ENCODE measurements at places on chromosomes 1 and 21.

GRCh38 chr1:221810406-221810805 lies 68.5 kb upstream of the DUSP10 start:
- DNase-seq: no peak

DNA sequence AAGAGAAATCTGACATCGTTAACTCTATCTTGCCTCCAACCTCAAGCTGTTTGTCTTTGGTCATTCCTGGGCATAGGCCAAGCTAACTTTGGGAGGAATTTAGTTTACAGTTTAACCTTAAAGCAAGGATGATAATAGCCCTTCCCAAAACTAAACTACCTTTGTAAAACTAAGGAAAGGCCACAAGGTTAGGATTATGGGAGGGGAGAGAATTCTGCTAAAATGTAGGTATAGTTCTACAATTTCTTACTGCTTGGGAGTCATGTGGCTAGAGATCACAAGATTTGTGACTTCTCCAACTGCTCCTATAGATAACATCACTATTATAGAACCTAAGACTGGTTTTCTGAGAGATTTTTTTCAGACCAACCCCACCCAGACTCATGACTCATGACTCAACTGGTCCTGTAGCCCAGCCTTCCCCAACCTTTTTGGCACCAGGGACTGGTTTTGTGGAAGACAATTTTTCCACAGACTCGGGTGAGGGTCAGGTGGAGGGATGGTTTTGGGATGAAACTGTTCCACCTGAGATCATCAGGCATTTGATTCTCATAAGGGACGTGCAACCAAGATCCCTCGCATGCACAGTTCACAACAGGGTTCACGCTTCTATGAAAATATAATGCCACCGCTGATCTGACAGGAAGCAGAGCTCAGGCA lies 70.7 kb upstream of the MUTYH start:
- DNase-seq: no peak

- no peak for DNase-seq
Measured at GRCh38 chr21:34924771-34925419, 124.2 kb downstream of the RUNX1 start.

GRCh38 chr21:46088189-46088588 lies 9.7 kb upstream of the COL6A2 start:
- DNase-seq: no peak

GRCh38 chr1:212637902-212638301 lies 29.3 kb downstream of the ATF3 start:
- no peak for DNase-seq

- peak; percentile 7 for DNase-seq
Measured at GRCh38 chr1:43706598-43707189, 642 bp upstream of the ST3GAL3 start.

- DNase-seq: no peak
Measured at GRCh38 chr1:28602536-28603439, 10.7 kb downstream of the RAB42 start.

- no peak for DNase-seq
Measured at GRCh38 chr1:31382379-31382989, 9.6 kb upstream of the FABP3 start.

DNA sequence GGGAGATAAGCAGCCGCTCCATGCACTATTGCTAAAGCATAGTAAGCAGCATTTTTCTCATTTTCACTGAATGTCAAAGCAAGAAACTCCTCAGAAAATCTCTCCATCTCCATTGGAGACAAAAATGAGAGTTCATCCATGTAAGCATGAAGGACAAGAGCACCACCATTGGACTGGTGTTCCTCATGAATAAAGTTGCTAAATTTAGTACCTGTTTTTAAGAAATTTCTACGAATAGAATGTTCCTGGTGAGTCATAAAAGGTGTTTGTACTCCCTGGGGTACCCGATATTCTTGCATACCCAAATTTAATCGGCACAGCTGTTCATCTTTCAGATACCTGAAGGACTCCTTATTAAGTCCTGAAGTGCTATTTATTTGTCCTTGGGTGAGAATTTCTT lies 14.8 kb downstream of the RSBN1 start:
- DNase-seq: no peak

GRCh38 chr1:81554534-81554933 lies 246.2 kb upstream of the ADGRL2 start:
- no peak for DNase-seq

DNA sequence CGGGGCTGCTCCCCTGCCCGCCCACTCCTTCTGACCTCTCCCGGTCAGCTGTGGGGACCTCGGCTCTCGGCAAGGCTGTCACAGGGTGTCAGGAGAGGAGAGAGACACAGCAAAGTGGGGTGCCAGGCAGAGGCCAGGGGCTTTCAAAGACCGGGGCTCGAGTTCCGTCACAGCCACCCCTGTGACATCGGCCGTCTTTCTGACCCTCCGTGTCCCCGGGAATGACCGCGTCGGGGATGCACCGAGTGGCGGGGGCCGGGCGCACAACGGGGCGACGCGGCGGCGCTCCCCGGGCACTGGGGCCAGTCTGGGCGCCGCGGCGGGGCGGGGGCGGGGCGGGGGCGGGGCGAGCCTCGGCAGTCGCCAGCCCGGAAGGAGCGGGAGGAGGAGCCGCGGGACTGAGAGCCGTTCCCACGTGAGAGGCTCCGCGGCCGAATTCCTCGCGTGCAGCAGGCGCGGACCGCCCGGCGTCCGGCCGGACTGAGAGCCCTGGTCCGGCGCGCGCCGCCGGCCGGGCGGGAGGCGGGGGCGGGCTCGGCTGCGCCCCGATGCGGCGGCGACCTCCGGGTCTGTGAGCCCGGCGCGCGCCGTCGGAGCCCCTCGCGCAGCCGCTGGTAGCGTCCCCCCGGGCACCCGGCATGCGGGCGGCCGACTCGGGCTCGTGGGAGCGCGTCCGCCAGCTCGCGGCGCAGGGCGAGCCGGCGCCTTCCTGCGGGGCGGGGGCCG lies 229.7 kb upstream of the TMEM51 start:
- no peak for DNase-seq

DNA sequence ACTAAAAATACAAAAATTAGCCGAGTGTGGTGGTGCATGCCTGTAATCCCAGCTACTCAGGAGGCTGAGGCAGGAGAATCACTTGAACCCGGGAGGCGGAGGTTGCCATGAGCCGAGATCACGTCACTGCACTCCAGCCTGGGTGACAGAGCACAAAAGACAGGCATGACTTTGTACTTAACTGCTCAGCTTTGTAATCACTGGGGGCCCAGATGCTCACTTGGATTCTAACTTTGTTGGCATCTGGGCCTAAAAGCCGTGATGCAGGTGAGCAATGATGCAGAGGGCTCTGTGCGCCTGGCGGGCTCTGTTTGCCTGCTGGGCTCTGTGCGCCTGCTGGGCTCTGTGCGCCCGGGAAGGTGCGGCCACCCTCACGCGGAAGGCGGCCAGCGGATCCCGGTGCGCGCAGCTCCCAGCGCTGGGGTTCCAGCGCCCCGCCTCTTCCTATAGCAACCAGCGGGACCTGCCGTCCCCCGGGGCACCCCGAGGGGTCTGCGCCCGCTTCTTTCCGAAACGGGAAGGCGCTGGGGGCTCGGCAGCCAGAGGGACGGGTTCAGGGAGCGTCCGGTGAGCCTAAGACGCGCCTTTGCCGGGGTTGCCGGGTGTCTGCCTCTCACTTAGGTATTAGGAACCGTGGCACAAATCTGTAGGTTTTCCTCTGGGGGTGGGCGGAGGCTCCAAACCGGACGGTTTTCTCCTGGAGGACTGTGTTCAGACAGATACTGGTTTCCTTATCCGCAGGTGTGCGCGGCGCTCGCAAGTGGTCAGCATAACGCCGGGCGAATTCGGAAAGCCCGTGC lies 31.7 kb downstream of the PRMT2 start:
- peak; percentile 29 for DNase-seq

DNA sequence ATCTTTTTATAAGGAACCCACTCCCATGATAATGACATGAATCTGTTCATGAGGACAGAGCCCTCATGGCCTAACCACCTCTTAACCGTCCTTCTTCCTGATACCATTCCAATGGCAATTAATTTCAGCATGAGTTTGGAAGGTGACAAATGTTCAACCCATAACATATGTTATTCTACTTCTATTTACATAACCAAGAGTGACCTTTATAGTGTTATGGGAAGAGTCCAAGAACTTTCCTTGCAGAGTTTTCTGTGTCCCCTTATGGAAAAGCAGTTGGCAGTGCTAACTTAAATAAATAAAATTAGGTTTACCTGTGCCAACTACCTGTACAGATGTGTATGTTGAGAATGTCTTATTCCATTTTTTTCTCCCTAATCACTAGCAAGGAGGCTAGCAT lies 11.1 kb downstream of the MAP10 start:
- no peak for DNase-seq

DNA sequence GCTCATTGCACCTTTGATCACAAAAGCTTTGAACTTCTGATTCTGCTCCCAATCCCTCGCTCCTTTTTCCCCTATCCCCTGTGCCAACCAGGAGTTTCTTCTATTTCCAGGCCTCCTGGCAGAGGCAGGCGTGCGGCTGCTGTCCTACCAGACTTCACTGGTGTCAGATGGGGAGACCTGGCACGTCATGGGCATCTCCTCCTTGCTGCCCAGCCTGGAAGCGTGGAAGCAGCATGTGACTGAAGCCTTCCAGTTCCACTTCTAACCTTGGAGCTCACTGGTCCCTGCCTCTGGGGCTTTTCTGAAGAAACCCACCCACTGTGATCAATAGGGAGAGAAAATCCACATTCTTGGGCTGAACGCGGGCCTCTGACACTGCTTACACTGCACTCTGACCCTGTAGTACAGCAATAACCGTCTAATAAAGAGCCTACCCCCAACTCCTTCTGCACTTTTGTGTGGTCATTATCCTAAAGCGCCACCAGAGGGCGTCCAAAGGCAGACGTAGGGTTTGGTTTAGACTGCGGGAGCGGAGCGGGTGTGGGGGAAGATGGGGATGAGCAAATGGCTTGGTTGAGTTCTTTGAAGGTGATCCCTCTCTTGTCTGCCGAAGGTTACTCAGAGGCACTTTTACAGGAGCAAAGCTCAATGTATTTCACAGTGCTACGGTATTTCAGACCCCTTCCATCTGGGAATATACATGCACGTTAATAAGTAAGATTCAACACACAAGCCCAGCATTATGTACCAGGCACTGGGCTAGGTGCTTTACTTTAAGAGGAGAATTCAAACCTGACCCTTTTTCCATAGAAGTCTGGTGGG lies 24.7 kb downstream of the HMGCS2 start:
- DNase-seq: peak; percentile 7

- DNase-seq: no peak
Measured at GRCh38 chr1:216898801-216899200, 175.6 kb upstream of the ESRRG start.

DNA sequence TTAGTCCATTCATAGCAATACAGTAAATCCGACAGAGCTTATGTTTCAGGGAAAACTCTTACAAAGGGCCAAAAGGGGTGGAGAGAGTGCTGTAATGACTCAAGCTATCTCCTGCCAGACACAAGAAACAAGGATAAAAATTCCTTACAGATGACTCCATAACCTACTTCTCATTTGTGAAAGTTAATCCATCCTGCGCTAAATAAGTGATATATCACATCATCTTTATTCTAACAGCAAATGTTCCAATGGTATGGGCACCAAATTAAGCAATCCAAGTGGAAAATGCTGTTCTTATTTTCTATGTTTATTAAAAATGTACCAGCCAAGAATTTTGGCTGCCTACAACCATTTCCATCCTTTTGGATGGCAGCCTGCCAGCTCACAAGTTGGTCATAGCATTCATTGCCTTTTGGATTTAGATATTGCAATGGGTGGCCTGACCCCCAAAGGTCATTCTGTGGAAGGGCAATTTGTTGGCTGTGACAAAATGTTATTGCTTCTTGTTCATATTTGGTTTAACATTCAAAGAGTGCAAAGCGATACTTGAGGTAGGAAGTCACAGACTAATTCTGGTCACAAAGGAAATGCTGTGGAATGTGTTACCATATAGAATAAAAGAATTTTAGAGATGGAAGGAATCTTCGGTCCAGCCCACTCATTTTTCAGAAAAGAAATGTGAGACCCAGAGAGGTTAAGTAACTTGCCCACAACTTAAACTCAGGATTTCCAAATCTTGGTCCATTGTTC lies 2.8 kb upstream of the ENAH start:
- DNase-seq: no peak

DNA sequence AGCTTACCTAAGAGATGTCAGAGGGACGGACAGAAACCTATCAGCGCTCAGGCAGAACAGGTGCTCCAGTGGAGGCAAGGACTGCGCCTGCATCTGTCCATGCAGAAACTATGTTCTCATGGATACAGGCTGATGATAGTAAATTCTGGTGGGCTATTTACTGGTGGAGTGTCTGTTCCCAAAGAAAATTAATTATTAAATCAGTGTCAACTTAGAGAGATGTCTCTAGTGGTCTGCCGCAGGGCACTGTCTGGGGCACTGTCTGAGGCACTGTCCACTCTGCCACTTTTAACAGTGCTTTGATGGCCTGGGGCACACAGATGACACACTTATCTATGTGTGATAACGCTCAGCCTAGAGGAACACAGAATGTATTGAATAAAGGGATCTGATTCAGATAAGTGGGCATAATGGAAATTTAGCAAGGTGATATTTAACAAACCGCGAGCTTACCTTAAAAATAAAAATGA lies 148.1 kb downstream of the RGS7 start:
- no peak for DNase-seq

DNA sequence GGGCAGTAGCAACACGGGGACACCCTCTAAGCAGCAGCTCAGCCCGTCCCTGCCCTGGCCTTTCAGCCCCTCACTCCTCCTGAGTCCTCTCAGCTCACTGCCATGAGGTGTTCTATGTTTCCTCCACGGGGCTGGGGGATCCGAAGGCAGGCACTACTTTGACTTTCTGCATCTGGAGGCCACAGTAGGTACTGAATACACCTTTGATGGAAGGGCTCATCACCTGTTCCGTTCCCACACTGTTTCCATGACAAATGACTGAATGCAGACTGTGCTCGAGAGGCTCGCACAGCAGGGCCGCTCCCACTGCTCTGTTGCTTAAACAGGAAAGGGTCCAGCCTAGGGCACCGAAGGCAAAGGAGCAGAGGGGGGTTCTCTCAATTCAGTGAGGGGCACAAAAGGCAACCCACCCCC lies 77.6 kb upstream of the DNAH14 start:
- DNase-seq: no peak

GRCh38 chr1:218785928-218786327 lies 387.8 kb upstream of the LYPLAL1 start:
- DNase-seq: no peak

GRCh38 chr1:162835157-162835899 lies 25.6 kb downstream of the CCDC190 start:
- DNase-seq: no peak

DNA sequence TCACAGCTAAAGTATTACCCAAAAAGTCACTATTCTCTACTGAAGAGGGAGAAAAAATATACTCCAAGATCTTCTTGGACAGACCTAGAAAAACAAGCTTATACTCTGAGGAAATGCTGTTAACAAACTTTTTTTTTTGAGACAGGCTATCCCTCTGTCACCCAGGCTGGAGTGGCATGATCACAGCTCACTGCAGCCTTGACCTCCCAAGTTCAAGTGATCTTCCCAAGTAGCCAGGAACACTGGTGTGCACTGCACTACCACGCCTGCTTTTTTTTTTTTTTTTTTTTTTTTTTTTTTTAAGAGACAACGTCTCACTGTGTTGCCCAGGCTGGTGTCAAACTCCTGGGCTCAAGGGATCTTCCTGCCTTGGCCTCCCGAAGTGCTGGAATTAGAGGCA lies 17.3 kb downstream of the GLRX2 start:
- no peak for DNase-seq

All from stimulated activated CD4-positive, alpha-beta T cell treated with anti-CD3 and anti-CD28 coated beads, Interleukin-1b, Interleukin-23, amount 100 ng/mL, for 24 hours (primary cell).